ENCODE measurements at places on chromosomes 13 and 19.

DNA sequence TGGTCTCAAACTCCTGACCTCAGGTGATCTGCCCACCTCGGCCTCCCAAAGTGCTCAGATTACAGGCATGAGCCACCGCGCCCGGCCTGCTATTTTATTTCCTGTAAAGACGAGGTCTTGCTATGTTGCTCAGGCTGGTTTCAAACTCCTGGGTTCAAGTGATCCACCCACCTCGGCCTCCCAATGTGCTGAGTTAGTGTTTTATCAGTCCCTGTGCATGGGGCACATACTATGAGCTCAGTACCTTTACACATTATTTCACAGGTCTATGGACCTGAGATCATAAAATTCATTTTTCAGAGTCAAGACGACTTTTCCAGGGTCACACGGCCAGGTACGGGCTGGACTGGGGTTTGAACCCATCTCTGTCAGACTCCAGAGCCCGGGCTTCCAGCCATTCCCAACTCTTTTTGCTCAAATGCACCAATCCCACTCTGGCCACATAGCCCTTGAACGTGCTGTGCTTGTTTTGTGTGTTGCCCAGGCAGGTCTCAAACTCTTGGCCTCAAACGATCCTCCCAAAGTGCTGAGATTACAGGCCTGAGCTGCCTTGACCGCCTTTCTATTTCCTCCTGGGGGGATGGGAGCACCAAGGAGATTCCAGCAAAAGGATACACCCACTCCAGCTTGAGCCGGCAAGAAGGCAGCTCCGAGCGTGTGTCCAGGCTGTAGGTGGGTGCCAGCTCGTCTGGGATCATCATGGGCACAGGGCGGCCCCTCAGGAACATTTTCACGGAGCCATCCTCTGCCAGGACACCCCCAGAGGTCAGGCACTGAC lies 1.1 kb downstream of the EML2 start:
- peak; percentile 78 for DNase-seq

- DNase-seq = no peak
Measured at GRCh38 chr13:112732679-112733078, 42.8 kb downstream of the ATP11A start.

DNA sequence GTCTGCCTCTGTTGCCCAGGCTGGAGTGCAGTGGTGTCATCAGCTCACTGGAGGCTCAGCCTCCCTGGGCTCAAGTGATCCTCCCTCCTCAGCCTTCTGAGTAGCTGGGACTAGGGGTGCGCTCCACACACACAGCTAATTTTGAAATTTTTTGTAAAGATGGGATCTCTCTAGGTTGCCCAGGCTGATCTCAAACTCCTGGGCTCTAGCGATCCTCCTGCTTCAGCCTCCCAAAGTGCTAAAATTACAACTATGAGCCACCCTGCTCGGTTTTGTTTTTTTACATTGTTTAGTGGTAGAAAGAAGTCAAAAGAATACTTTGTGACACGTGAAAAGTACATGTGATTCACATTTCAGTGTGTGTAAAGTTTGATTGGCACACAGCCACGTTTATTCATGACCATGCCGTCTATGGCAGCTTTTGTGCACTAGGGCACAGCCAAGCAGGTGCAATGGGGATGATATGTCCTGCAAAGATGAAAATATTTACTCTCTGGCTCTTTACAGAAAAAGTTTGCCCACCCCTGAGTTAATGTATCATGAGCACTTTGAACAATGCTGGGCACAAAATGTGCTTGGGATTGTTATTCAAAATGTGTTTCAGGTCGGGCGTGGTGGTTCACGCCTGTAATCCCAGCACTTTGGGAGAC lies 16.2 kb upstream of the NFIC start:
- peak; percentile 56 for DNase-seq

- no peak for DNase-seq
Measured at GRCh38 chr13:54185785-54186184, 1157.2 kb downstream of the OLFM4 start.

GRCh38 chr13:97568850-97569249 lies 134.9 kb downstream of the RAP2A start:
- DNase-seq = no peak

DNA sequence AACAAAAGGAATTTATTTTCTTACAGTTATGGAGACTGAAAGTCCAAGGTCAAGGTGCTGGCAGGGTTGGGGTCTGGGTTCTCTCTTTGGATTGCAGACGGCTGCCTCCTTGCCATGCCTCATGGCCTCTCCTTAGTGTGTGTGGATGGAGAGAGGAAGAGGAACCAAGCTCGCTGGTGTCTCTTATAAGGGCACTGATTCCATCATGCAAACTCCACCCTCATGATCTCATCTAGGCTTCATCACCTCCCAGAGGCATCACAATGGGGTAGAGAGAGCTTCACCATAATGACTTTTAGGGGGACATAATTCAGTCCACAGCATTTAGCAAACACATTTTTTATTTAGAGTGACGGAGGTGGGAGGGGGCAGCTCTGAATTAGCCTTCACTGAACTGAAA lies 104.9 kb upstream of the ABCC4 start:
- no peak for DNase-seq

- DNase-seq = peak; percentile 24
Measured at GRCh38 chr19:49890349-49891311, 6.1 kb downstream of the IL4I1 start.

DNA sequence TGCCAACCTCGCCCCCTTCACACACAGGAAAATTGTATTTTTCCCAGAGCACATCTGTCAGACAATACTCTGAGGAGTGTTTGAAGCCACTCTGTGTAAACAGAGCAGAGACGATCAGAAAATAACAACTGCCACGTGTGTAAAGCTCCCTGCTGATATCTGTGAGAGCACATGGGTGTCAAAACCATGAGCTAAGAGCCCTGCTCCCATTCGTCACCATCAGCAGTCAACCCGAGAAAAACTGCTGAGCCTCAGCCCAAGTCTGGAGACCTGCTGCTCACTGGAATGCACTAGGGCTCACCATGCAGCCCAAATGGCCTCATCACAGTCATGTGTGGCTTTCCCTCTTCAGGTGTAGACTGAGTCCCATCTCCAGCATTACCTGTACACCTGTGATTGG lies 304.1 kb downstream of the FGF14 start:
- DNase-seq = no peak

GRCh38 chr13:41588899-41589298 lies 131.5 kb downstream of the RGCC start:
- peak; percentile 88 for DNase-seq

GRCh38 chr13:66855131-66855530 lies 375.0 kb downstream of the PCDH9 start:
- no peak for DNase-seq

- DNase-seq = no peak
Measured at GRCh38 chr13:88459331-88459730, 788.2 kb downstream of the SLITRK5 start.

DNA sequence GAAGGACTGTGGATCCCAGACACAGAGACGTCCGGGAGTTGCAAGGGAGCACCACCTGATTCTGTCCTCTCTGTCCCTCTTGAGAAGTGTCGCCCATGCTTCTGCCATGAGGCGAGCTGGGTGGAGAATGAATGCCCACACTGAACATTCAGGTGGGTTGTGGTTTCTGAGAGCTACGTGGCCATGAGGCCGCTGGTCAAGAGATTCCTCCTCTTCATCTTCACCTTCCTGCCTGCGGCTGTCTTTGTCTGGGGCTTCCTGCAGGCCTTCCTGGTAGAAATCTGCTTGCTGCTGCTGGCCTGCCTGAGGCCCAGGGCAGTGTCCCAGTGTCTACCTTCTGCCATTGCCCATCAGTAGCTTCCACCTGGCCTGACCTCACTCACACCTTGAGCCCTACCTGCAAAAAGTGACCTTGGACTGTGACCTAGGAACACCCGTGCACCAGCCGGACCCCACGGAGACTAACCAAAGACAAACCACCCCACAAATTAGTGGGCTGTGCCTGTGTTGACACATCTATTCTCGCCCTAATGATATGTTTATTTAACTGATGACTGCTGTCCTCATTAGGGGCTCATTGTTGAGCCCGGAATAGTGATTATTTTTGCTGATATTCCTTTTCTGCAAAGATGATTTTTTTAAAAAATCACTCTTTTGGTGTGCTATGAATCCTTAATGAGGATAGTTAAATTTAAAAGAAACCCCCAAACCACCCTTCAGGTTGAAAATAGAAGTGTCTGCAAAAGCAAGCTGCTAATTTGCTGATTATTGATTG lies 38.7 kb upstream of the ZNF536 start:
- no peak for DNase-seq

DNA sequence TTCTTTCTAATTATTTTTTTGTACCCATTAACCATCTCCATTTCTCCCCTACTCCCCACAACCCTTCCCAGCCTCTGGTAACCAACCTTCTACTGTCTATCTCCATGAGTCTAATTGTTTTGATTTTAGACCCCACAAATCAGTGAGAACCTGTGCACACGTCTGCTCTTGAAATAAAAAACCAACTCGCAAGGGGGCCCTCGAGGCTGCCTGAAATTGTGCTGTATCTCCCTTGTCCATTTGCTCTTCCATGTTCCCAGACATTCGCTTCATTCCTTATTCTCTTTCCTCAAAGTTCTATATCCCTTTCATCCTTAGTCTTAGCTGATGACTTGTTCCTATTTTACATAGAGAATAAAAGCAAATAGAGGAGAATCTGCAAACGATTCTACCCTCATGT lies 95.0 kb downstream of the GPC5 start:
- DNase-seq = no peak

GRCh38 chr19:31881988-31882387 lies 463.4 kb upstream of the ZNF507 start:
- DNase-seq = no peak

- DNase-seq = peak; percentile 79
Measured at GRCh38 chr19:35643255-35644205, 2.0 kb downstream of the ETV2 start.

DNA sequence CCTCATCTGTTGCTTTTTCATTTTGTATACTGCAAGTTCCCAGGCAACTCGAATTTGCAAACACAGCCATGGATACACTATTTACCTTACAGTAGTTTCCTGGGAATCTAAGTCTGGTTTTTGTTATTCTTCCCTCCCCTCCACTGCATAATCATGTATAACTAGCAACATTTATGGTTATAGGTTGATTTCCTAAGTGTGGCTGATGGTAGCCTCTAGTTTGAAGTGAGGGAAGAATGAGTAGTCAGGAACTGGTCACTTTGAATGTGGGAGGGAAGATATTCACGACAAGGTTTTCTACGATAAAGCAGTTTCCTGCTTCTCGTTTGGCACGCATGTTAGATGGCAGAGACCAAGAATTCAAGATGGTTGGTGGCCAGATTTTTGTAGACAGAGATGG lies at the start of gene KCNRG:
KCNRG (plus strand) TSS at position 187 of the 400 bp plus-strand sequence; CDS start at position 237, 50 bp downstream.
- no peak for DNase-seq

DNA sequence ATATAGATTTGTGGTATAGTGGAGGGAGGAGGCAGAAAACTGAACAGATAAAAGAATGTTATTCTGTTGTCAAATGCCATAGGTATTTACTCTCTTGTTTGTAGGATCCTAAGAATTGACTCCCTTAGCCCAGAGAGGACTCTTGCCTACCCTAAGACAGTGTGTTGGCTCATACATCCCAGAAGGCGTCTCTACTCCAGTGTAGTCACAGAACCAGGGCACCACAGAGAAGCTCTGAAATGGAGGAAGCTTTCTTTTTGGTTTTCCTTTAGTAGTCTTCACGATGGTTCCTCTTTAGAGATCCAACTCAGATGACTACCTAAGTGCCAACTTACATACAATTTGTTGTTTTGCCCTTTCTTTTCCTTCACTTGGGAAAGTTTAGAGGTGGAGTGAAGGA lies 14.0 kb downstream of the GPR183 start:
- no peak for DNase-seq
